ENCODE measurements at places on chromosomes 2 and 18.
A peak's percentile ranks its signal among the peaks of the same experiment; 100 is the strongest.

DNA sequence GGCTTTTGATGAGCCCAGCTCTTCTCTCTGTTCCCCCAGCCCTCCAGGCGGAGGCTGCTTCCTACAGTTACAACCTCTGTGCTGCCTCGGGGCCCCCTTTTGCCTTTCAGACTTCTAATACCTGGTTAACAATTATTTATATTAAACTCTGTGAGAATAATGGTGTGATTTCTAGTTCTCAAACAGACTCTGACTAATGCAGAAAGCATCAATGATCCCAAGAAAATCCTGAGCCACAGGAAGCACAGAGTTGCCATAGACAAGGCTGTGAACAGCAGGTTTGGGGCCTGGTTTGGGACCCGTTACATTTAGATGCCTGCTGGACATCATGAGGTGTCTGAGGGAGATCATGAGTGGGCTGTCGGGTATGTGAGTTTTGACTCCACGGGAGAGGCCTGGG, 37.4 kb upstream of the MYO3B start:
- no peak for DNase-seq

DNA sequence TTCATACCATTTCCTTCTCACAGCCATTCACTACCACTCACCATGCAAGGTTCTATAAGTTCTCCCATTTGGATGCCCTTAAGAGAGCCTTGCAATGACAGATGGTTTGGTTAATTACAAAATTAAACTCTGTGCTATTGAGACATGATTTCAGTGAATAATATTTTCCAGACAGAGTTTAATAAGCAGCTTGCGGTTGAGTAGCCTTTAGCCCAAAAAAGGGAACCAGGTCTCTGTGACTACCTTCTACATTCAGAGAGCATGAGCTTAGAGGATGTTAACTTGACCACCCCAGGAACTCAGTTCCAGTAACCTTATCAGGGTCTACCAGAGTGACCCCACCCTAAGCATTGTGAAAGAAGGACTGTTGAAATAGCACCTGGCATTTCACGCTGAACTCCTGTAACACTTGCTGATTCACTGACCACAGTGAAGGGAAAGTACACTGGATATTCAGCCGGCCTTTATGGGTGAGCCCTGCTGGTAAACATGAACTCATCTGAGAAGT, 1173.1 kb upstream of the ZEB2 start:
- DNase-seq = no peak

- no peak for DNase-seq
Observed at GRCh38 chr2:176466918-176467452, 197.7 kb downstream of the MTX2 start.

- DNase-seq = no peak
Observed at GRCh38 chr18:36977121-36977520, 148.2 kb downstream of the KIAA1328 start.

DNA sequence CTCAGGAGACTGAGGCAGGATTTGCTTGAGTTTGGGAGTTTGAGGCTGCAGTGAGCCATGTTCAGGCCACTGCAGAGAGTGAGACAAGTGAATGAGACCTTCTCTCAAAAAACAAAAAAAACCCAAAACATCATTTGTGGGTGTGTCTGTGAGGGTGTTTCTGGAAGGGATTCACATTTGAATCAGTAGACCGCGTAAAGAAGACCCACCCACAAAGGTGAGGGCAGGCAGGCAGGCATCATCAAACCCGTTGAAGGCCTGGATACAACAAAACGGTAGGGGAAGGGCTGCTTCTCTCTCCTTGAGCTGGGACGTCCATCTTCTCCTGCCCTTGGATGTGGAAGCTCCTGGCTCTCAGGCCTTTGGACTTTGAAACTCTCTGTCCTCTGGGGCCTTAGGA, 25.4 kb downstream of the CDKL4 start:
- peak; percentile 36 for DNase-seq

DNA sequence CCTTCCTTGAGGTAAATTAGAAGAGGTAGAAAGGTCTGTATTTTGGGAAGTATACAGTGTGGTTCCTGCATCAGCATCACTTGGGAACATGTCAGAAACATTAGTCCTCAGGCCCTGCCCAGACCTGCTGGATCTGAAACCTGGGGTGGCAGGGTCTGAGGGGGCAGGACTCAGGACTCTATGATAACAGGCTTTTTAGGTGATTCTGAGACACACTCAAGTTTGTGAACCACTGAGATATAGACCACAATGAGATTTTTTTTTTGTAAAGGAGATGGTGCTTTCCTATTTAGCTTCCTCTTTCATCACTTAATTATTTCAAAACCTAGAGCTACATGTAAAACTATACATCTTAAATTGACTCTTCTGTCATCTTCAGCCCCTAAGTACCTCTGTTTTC, 262.7 kb upstream of the SPOPL start:
- no peak for DNase-seq

DNA sequence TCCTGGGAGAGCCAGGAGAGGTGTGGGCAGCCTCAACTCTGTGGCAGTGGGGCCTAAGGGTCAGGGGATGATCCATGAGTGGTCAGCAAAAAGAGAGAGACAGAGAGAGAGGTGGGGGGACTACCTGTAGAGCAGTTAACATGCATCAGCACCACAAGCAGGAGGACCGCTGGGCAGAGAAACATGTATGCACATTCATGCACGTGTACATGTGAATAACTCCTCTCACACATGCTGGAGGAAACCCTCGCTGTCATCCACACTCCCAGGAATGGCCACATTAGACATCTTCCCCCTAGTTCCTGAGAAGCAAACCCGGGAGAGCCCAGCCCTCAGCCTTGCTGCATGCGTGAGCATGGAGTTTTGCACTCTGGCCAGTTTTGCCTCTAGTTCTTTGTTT, 166.1 kb downstream of the SMAD7 start:
- no peak for DNase-seq

DNA sequence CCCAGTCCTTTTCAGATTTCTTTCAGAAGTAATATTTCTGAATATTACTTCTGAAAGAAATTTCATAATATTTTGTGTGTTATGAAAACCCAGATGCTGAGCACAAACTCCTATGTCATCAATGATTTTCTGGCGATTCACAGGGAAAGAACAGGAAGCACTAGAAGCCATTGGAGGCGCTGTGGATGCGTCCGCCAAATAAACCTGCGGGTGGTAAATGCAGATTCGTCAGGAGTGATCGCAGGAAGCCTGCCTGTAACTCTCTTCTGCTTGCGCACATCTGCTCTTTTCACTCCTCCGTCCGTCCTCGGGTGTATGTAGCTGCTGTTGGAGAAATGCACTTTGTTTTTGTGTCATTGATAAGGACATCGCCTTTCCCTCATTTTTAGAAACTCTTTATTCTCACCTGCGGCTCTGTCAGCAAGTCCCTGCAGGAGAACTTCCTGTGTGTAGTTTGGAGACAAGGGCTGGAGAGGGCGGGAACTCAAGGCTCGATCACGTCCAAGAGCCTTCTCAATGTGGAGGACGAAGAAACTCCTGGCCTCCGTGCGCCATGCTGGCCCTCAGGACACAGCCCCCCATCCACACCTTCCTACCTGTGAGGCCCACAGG, 483.8 kb downstream of the GALR1 start:
- DNase-seq = no peak

- DNase-seq = no peak
Observed at GRCh38 chr2:61688369-61689334, 150.5 kb upstream of the XPO1 start.

DNA sequence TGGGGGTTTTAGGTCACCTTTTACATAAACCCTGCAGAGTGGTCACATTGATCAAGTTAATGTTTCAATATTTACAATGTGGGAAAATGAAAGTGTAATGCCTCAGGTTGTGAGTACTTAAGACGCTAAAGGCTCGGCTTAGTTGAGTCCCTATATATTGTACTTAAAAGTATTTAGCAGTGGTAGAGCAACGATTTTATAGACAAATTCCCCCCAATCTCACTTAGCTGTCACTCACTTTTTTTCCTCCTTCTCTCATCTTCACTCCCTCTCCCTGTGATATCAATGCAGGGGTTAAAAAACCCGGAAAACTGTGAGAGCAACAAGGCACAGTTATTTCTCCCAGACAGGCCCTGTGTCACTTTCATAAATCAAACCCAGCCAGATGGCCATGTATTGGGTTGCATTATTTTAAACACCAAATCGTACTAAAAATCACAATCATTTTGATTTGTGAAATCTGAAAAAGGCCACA, 5.4 kb downstream of the POU3F3 start:
- no peak for DNase-seq

DNA sequence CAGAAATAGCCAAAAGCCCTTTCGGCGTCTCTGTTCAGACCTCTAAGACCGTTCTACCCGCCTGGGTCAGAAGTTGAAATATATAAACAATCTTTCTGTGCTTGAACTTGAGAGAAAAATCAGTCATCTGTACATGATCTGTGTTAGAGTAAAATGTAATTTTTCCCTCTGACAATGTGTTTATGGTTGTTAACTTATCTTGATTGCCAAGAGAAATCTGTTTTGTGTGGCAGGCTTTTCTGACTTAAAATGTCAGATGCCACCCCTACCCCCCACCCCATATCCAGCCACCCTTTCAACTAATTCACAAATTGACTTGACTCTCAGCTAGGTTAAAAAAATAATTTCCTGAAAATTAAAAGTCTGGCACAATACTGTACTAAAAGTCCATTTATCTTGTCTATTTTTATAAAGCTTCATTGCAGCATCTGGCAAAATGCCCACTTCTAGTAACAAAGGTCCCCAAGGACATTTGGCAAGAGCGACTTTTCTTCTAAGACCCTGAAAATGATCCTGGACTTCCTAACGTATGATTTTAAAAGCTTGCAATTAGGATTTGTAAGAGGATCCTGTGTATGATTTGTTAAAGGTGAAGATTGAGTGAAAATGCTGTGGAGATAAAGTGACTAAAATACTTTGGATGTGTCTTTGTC, 304.2 kb downstream of the EPHA4 start:
- no peak for DNase-seq

DNA sequence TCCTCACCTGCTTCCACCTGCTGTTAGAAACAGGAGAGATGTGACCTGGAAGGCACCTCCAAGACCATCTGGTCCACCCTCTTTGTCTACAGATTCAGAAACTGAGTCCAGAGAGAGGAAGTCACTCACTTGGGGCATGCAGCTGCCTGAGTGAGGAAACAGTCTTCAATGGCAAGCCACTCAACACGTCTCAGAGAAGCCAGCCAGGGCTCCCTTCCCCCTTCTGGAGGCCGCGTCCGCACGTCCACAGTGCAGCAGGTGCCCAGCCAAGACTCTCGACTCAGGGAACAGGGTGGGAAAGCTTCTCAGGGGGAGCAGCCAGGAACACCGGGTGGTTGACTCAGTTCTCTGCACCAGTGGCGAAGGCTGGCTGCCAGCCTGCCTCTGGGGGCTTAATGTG, 201.7 kb downstream of the BCL11A start:
- no peak for DNase-seq

- no peak for DNase-seq
Observed at GRCh38 chr2:201024518-201024917, 47.0 kb downstream of the HYCC2 start.

- DNase-seq = no peak
Observed at GRCh38 chr2:101763496-101764333, 66.2 kb downstream of the MAP4K4 start.

DNA sequence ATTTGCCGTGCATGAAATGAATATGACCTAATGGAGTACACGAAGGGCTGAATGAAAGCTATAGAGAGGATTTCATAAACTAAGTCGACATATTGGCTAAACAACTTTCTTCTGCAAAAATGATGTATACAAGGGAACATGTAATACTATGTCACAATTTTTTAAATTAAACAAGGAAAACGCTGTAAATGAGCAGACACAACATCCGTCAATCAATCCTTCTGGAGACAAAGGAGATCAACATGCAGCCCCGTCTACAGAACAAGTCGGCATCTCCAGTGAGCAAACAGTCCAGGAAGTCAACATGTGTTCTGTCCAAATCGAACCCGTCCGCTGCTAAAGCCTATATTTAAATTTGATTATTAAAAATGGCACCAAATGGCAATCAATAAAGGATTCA, 180.8 kb downstream of the TCF4 start:
- DNase-seq = no peak

DNA sequence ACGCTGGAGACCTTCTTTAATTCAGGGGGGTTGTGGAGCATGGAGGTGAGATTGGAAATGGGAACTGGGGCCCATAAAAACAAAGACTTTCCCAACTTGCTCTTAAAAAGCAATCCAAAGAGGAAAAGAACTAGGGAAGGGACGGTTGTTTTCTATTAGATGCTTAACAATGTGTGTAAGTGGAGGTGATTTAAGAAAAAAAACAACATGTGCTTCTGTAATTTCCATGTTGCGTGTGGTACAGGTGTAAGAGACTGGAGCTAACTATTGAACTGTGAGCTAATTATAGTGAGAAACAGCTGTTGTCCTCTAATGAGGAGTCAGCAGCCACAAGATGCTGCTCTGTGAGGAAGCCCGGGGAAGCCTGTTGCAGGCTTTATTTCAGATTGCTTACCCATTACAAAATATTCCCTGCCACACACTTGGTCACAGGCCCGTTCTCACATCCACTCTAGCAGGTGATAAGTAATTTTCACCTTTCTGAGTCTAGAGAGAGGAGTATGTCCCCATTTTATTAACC, 280.6 kb upstream of the PARD3B start:
- DNase-seq = no peak

GRCh38 chr2:158688721-158689120, 106.4 kb upstream of the DAPL1 start:
- no peak for DNase-seq

GRCh38 chr2:60148716-60149115, 404.7 kb downstream of the BCL11A start:
- no peak for DNase-seq

DNA sequence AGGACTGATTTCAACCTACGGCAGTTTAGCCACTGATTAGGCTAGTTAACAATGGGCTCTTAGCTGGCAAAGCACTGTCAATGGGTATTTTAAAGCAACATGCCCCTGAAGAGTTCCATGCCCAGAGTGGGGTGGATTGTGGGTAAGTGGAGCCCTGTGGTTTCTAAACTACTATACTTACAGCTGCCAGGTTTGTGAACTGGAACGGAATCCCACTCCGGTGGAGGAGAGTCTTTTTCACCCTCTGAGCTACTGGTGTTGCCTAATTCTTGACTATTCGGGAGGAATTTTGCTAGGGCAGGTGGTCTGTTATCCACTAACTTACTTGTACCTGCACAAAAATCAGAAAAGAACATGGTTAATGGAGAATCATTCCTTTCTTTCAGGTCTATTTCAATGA, 52.6 kb downstream of the ZAP70 start:
- DNase-seq = no peak

DNA sequence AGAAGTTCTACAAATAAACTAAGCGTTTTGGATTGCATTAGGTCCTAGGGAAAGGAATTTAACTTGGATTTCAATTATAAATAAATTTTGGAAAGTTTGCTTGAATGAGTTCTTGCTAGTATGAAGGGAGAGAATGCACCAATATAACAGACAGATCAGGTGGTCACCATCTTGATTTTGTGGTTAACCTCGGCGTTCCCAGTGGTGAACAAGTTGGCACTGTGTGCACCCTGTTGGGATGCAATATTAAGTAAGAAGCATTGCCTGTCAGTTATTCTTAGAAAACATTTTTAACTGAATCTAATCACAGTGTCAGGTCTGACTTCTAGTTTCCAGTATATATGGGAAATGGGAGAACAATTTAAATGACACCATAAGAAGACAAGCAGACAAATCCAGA, 673.4 kb downstream of the SLC4A3 start:
- no peak for DNase-seq

GRCh38 chr2:227415538-227416424, 28.0 kb upstream of the SCYGR1 start:
- no peak for DNase-seq

Data from activated T-cell treated with anti-CD3 and anti-CD28 coated beads, Interleukin-2, amount 50 U/mL, for 48 hours (primary cell).